ENCODE measurements at places on chromosomes 4 and X. TPM values are rescaled to one million over a fixed set of nuclear protein-coding genes. Genes with fewer than 3 reads are reported as not detected.

The BEND2 gene
- not detected for polyA plus RNA-seq

The MRFAP1L1 gene
- polyA plus RNA-seq, result 43.9 TPM

The CYP4V2 gene
- 10.5 TPM for polyA plus RNA-seq

The PNMA5 gene
- not detected for polyA plus RNA-seq

The GIMD1 gene
- polyA plus RNA-seq, result not detected

The NSG1 gene
- polyA plus RNA-seq, result 0.31 TPM

The OPN1LW gene
- polyA plus RNA-seq, result not detected

The TMEM128 gene
- polyA plus RNA-seq, result 38.4 TPM

The SPANXC gene
- polyA plus RNA-seq, result not detected

The GPRASP2 gene
- 8.4 TPM for polyA plus RNA-seq

- DNase-seq, result no peak
Observed at GRCh38 chr4:128698386-128698785, 111.1 kb upstream of the JADE1 start.

DNA sequence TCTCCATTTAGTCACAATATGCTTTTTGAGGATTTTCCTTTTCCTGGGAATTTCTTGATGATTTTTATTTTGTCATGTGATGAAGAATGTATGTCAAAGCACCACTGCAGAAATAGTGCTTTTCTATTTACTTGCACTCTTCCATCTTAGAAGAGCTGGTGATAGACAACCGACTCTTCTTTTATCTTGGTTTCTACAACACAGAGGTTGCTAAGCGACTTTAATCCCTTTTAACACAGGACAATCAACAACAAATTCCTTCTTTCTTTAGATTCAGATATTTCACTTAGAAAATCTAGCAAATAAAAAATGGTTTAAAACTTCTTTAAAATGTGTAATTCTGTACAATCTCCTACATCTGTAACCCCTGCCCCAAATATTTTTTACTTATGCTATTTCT is 34.6 kb downstream of the TET2 start:
- DNase-seq, result no peak

GRCh38 chrX:44951572-44952067 is 78.6 kb downstream of the KDM6A start:
- no peak for DNase-seq

GRCh38 chr4:12319765-12320164 is 891.1 kb upstream of the HS3ST1 start:
- DNase-seq, result no peak

- DNase-seq, result no peak
Observed at GRCh38 chr4:113073451-113074005, 24.1 kb downstream of the ANK2 start.

- DNase-seq, result peak; percentile 39
Observed at GRCh38 chrX:22340022-22340616, 67.4 kb downstream of the CBLL2 start.

GRCh38 chr4:180923486-180923885 is 1319.7 kb upstream of the TENM3 start:
- peak; percentile 82 for DNase-seq

- DNase-seq, result no peak
Observed at GRCh38 chrX:38831949-38832348, 30.7 kb downstream of the MID1IP1 start.

DNA sequence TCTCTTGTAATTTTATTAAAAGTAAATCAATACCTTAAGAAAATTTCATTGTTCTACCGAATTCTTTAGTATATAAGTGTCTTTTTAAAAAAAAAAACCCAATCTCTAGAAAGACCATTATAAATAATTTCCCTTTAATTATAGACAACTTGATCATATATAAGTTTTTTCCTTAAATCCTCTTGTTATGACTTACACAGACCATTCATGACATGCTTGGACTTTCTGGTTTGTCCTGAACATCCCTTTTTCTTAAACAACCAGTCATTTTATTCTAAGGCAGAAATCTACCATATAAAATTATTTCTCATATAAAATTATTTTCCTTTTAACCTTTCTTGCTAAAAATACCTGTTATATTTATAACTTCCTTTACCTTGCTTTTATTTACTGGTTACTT is 15.4 kb upstream of the FHDC1 start:
- no peak for DNase-seq

GRCh38 chrX:37787423-37787869 is 7.6 kb downstream of the CYBB start:
- DNase-seq, result no peak

DNA sequence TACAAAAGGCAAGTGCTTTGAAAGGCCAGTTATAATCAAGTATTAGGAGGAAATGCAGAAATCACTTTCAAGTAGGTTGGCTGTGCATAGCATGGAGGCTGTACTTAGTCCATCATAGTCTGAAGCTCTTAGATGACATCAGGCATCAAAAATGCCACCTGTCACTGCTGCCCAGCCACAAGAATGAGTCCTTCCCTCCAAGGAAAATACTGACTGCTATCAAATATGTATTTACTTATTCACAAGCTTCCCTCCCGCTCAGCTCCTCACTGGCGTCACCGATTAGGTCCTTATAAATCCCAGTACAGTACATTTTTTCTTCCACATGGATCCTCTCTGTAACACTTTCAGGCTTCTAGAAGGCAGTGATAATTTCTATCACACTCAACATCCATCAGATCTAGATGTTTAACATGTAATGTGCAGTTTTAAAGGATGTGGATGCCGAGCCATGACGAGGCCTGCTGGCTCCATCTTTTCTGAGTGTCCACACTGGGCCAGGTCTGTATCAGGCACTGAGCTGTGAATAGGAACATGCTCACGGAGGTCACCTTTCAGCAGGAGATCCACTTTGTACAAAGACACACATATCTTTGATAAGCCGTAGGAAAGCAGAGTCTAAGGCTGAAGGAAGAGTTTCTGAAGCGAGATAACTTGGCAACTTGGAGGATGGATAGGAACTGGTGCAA is 121.9 kb downstream of the PALLD start:
- DNase-seq, result peak; percentile 32

- no peak for DNase-seq
Observed at GRCh38 chrX:1159548-1159947, 52.9 kb downstream of the CRLF2 start.

- no peak for DNase-seq
Observed at GRCh38 chr4:115655626-115656025, 542.2 kb upstream of the NDST4 start.

DNA sequence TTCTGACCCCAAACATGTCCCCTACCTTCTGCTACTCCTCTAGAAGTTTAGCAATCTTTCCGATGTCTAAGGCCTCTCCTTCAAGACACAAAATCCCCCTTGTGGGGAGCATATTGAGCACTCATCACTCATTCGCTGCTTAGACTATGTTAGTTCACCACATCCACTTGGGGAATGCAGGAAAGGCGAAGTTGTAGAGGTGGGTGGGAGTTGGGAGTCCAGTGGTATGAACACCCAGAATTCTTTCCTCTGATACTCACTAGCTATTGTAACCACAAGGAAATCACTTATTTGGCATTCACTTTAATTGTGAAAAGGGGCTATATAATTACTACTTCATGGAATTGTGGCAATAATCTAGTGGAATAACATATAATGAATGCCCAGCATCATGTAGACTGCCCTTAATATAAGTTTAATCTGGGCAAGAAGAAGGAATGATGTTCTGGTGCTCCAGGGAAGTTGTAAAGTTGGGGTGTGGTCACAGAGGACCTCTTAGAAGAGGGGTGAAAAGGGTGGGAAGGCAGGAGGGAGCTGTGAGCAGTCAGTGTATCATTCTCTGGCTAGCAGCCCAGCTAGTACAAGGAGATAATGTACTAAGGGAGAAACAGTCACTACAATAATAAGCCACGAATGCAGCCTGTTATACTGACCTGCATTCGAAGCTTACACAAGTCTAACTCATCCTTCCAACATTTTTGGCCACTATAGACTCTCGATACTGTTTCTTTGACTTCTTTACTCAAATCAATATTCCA is 468.2 kb upstream of the DIPK2B start:
- DNase-seq, result peak; percentile 94

DNA sequence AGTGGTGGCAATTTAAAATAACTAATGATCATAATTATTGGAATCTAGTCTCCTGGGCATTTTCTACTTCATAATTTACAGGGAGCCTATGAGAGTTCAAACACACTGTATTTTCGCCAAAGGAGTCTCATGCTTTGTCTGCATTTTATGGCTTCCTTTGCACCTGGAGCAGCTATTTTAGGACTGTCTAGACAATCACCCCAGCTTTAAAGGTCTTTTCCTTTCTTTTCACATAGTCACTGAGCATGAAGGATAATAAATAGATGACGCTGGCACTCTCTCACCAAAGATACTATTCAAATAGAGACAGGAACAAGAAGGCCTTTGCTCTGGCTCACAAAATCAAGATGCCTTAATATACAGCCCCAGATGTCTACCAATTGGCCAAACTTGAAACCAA is 43.0 kb downstream of the AMELX start:
- no peak for DNase-seq

DNA sequence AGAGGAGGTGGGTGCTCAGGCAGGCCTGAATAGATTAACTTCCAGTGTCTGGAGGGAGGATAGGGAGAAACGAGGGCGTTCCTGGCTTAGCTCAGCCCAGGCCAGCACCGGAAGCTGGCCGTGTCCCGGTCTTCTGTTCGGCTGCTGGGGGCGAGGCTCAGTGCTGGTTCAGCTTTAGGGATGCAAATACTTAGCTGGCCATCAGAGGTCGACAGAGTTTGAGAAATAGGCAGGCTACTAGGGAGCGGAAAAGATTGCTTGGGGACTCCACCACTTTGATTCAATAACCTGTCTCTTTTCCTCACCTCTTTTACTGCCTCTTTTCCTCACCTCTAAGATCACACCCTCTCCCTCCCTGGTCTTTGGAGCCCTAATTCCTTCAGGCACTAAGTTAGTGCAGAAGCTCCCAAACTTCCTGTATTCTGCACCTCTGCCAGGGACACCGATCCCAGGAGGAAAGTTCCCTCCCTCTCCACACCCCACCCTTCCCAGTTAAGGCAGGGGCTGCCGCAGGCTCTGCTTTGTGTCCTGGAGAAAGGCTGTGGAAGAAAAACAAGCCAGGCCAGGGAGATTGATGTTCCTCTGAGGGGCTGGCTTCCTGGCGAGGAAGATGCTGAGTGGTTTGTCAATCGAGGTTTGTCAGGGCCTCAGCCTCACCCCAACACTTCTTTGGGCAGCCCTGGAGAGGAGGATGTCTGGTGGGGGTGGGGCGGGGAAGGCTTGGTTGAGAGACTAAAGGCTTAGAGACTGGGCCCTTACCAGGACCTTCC is 6.0 kb upstream of the EFNB1 start:
- peak; percentile 69 for DNase-seq

- no peak for DNase-seq
Observed at GRCh38 chr4:109134268-109134667, 168.2 kb downstream of the COL25A1 start.

GRCh38 chr4:186061921-186062320 is 7.0 kb upstream of the TLR3 start:
- no peak for DNase-seq
